ENCODE measurements at places on chromosomes 16 and 17. TPM values are rescaled to one million over a fixed set of nuclear protein-coding genes. Genes with fewer than 3 reads are reported as not detected.
A peak's percentile ranks its signal among the peaks of the same experiment; 100 is the strongest.

DNA sequence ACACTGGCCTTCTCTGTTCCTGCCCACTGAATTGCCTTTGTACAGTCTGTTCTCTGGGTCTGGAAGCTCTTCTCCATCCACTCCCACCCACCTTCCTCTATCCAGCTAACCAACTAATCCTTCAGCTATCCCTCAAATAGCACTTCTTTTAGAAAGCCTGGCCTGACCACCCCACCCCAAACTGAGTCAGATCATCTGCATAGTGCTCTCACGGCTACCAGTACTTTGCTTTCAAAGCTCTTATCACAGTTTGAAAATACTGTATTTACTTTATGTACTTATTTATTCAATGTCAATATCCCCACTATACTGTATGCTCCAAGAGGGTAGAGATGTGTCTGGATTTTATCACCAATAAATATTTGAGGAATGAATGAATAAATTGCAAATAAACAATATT lies 4.5 kb upstream of the CLDN7 start:
- DNase-seq: no peak

GRCh38 chr17:57892820-57893595 lies 43.2 kb upstream of the MRPS23 start:
- peak; percentile 90 for DNase-seq

DNA sequence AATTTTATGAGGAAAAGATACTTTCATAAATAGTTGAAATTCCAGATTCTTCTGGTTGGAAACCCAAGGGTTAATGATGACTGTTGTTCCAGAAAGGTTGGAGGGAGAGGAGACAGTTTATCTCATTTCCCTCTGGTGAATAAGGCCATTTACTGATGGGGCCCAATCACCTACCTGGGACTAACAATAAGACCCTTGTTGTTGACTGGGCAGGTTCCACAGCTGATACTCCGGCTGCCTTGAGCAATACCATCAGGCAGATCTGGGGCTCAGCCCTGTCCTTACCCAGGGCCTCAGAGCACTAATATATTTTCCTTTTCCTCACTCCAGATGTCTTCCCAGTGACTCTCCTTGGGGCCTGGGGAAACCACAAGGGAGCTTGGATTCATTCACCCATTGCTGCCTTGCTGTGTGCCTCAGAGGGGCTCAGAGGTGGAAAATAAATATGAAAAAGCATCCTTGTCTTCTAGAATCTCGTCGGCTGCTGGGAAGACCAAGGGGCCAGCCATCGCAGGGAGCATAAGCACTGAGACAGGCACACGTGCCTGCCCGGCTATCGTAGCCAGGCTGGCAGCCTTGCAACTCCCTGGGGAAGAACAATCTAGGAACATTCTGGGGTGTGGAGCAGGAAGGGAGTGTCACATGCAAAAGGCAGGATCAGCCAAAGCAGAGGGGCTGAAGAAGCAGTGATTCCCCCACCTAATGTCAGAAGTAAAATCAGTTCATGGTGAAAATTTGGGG lies 54.4 kb downstream of the MPRIP start:
- DNase-seq: no peak

DNA sequence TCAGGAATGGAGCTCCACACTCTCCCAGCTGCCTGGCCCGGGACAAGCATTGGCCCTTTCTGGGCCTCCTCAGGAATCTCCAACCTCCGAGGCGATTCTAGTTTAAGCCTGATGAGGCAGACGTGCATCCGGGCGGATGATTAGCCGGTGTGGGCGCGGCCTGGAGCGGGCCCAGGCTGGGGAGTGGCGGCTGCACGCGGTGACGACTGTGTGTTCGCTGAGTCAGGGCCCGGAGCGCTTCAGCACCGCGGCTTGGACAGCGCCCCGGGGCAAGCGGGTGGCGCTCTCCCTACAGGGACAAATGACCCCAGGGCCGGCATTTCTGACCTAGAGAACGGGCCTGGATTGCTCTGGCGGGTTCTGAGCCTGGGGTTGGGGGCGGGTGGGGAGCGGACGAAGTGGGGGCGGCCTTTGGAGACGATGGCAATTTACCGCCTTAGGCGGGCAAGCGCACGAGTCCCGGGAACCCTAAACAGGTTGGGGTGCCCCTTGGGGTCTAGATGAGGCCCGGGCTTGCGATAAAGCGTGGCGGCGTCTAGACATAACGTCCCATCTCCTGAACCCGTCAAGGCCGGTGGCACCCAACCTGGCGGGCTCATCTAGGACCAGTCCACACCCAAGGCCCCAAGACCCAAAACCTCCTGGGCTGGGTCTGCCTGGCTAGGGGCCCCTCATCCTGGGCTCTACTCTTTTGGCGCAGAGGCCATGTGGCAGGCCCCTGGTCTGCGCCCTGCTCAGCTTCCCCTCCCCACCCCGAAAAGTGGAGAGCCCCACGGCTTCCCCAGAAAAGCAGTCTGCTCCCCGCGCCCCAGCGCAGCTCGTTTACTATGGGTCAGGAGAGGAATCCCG lies 22.3 kb upstream of the ZNHIT3 start:
- no peak for DNase-seq

ODF4 gene
- not detected for total RNA-seq

- no peak for DNase-seq
These were observed 44.3 kb upstream of the CRHR1 start for GRCh38 chr17:45739786-45740185.

DNA sequence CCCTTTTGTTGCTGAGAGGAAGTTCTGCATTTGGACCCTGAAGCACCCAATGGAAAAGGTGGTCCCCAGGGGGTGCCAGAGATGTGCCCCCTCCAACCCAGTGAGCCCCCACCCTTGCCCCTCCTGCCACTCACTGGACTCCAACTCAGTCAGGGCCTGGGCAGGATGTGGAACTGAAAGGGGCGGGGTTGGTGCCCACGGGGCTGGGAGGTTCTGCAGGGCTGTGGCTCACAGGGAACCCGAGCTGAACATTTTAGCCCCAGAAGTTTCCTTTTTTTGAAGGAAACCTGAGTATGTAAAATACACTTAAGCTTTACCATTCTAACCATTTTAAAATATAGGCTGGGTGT lies 15.8 kb upstream of the OGFOD3 start:
- DNase-seq: no peak

- no peak for DNase-seq
These were observed 276.5 kb upstream of the XYLT1 start for GRCh38 chr16:17747081-17747756.

DHRS7C gene
- not detected for total RNA-seq

GRCh38 chr17:41678907-41679739 lies 9.6 kb upstream of the EIF1 start:
- DNase-seq: no peak

IKZF3 gene
- 2.6 TPM for total RNA-seq

P2RX5 gene
- total RNA-seq: 1.8 TPM

DNA sequence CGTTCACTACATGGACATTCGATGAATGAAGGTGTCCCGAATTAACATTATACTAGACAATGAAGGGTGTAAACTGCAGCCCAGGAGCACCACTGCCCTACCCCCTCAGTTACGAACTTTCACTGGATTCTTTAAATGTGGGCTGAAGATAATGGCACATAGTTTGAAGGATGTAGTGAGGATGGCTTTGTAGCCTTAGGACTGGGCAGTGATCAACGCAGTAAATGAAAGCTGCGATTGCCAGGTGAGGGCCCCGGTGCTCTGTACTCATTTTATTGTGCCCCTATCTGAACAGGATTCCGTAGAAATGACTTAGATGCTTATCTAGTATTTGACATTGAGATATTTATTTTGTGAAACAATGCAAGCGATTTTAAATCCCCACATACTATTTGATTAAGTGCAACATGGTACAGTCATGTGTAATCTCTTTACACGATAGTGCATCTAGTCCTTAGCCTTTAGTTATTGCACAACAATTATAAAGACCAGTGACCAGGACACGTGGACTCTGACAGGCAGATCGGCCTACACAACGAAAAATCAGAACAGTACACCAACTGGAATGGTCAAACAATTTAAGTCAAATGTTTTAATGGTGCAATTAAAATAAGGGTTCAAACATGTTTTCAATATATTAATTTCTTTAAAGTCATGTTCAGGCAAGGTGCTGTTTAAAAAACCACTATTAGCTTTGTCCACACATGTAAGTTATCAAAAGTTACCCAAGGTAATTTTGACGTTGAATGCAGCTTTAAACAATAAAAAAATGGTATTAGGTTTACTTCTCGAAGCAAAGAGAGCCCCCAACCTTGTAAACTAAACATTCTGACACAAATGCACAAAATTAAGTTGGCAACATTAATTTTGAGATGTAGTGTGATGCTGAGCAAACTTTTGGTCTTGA lies 17.4 kb upstream of the ERN1 start:
- no peak for DNase-seq

CHST6 gene
- 0.58 TPM for total RNA-seq

RNF222 gene
- not detected for total RNA-seq

- DNase-seq: no peak
These were observed 11.2 kb downstream of the CASC3 start for GRCh38 chr17:40151414-40151963.

- no peak for DNase-seq
These were observed 14.9 kb downstream of the ADGRG1 start for GRCh38 chr16:57643147-57643874.

- no peak for DNase-seq
These were observed 20.2 kb downstream of the ZNF778 start for GRCh38 chr16:89237733-89238132.

- no peak for DNase-seq
These were observed 8.7 kb downstream of the ZDHHC7 start for GRCh38 chr16:85002608-85003007.

HS3ST3A1 gene
- 1.0 TPM for total RNA-seq

GRCh38 chr17:64406321-64407200 lies 15.9 kb upstream of the PECAM1 start:
- DNase-seq: no peak

DNA sequence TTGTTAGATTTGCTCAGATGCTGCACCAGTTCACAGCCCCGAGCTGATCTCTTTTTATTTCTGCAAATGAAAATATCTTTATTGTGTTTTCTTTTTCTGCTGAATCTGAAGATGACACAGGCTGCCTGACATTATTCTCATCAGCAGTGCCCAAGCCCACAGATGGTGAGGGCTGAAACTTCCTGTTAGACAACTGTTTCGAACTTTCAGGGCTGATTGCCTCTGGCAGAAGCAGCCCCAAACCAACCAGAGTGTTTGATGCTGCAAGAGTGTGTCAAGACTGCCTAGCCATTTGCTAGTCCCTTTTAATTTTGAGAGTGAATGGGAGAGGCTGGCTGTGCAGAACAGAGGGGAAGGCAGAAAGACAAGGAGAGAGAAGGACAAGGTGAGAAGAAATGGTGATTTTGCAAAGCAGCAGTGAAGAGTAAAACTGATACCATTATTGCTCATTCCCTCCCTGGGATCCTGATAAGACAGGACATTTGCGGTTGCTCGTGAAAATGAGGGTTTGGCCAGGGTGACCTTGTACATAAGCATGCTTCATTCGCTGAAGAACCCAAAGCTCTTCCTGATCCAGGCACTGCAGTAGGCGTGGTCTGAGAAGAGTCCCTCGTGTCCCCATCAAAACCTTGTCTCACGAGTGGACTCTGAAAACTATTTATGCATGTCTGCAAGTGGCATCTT lies 77.2 kb downstream of the TMEM114 start:
- DNase-seq: no peak

DNA sequence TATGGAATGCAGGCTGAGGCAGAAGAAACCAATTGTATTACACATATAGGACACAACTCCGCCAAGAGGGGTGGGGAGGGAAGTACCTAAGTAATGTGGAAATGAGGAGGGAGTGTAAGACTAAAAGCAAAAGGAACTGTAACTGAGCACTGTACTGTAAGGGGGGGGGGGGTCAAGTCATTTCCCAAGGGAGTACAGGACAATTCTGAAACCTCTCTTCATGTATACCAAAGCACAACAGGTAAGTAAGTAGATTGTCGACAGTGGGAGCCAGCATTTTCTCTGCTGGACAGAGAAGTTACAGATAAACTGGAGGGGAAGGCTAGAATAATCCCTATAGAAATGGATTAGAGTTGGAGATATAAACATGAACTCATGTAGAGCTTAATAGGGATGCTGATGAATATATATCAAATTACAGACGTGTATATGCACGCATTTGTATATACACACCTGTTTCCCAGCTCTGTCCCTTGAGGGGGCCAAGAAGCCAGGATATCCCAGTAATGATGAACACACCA lies 6.4 kb downstream of the USP22 start:
- DNase-seq: no peak

- DNase-seq: no peak
These were observed 5.0 kb upstream of the DNASE1L2 start for GRCh38 chr16:2231016-2231931.

DNA sequence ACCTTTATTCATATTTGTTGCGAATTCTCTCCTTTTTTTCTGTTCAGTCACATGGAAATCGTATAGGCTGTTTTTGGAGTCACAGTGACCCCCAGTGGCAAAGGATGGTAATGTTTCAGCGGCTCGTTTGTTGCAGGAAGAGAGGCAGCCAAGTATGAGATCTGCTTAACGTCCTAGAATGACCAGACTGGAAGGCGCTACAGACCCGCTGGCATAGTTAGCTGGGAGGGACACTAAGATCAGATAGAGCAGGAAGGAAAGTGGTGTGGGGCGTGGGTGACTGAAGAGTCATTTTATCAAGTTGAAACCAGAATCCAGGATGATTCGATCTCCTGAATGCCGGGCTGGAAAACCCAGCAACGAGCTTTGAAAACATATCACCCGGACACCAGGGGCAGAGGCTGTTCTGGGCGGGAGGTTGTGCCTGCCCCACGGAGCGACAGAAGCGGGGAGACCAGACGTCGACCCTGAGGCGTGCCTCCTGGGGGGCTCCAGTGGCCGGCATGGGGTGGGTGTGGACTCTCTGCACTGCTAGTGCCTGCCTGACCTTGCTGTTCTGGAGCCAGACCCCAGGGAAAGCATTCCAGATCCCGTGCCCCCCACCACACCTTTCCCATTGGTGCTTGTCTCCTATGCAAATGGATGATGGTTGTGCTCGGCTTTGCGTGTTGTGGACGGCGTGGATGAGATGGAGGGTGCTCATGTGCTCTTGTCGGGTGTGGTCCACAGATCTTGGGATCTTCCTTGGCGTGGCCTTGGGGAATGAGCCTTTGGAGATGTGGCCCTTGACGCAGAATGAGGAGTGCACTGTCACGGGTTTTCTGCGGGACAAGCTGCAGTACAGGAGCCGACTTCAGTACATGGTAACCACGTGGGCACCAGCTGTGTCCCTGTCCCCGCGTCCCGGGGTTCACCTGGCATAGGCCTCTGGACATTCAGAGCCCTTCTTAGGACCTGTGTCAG lies 7.7 kb downstream of the IL34 start:
- peak; percentile 89 for DNase-seq

- DNase-seq: no peak
These were observed 46.1 kb downstream of the CPPED1 start for GRCh38 chr16:12757546-12757945.

- DNase-seq: no peak
These were observed 148.5 kb upstream of the GSE1 start for GRCh38 chr16:85464383-85465305.

- DNase-seq: no peak
These were observed 9.3 kb downstream of the BECN1 start for GRCh38 chr17:42814633-42815399.

CA10 gene
- not detected for total RNA-seq

GRCh38 chr17:3989041-3989886 lies 25.0 kb upstream of the ATP2A3 start:
- no peak for DNase-seq

BPTF gene
- total RNA-seq: 154 TPM
